Cardiac muscle cell (in vitro differentiated cells and primary cell): ENCODE measurements at places on chromosomes 1 and 21. TPM values are rescaled to one million over a fixed set of nuclear protein-coding genes. Genes with fewer than 3 reads are reported as not detected.

DNA sequence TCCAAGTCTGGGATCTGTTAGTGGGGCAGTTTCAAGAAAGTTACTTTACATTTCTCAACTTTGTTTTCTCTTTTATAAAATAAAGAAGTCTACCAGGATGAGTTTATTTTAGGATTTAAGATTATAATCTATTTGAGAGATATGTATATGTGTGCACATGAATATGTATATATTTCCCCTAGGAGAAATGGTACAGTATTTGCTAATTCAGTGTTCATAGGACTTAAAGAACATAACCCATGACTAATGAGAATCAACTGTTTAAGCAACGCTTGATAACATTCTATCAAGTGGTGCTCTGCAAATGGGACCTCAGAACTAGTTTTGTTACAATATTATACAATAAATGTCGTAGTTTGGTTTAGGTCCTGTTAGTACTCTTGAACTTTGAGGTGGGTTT, 7.0 kb downstream of the BCAS2 start:
- no peak for DNase-seq

GRCh38 chr1:48208251-48208650, 14.3 kb upstream of the SLC5A9 start:
- DNase-seq = no peak

DNA sequence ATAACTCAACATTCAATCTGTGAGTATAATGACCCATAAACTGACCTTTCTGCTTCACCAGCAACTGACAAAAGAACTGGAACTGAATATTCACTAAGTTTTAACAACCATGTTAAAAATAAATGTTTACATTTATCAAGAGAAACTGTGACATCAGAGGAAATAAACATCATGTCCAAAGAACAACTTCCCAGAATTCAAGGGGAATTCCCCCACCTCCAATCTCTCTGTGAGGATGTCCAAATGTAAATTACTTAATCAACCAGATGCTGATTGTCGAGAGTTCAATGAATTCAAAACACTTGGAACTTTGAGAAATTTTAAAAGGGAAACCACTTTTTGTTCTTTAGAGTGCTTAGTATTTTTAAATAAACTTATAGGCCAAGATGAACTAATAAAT, 365.6 kb upstream of the ADGRL2 start:
- DNase-seq = no peak

DNA sequence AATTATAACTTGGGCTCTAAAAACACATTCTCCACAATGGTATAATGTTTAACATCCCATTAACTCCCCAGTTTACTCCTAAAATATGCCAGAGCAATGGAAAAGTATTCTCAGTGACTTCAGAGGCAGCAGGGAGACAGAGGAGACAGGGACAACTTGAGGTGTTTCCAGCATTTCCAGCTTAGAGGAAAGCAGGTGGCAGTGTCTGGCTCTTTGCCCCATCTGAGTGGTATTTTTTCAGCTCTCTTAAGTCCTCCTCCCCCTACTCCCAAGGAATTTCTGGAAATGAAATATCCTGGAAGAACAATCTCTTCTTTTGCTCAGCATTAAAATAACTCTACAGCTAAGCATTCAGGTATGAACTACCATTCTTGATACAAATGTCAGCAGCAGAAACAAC, 10.8 kb upstream of the ERMAP start:
- no peak for DNase-seq

- no peak for DNase-seq
These were observed 12.9 kb upstream of the LEMD1 start for GRCh38 chr1:205434738-205435137.

The LAMB3 gene
- total RNA-seq = 0.48 and 0.70 TPM in 2 replicates

The GLIS1 gene
- total RNA-seq = 0.11 and 0.95 TPM in 2 replicates
